ENCODE measurements at places on chromosomes 11 and 22.

DNA sequence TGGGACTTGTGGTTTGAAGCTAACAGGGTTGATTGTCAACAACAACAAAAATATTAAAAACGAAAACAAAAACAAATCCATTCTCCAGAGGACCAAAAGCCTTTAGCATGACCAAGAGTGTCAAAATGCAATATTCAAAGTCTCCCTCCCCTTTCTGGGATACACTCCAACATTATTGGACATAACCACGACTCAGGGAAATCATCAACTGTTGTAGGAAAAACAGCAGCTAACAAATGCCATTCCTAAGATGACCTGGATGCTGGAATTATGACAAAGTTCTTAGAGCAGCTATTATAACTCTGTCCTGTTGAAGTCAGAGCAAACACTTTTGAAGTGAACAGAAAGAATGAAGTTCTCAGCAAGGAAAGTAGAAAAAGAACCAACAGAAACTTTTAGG, 143.0 kb downstream of the TMEM135 start:
- DNase-seq = no peak

- no peak for DNase-seq
Measured at GRCh38 chr22:46587061-46587460, 33.1 kb upstream of the GRAMD4 start.

DNA sequence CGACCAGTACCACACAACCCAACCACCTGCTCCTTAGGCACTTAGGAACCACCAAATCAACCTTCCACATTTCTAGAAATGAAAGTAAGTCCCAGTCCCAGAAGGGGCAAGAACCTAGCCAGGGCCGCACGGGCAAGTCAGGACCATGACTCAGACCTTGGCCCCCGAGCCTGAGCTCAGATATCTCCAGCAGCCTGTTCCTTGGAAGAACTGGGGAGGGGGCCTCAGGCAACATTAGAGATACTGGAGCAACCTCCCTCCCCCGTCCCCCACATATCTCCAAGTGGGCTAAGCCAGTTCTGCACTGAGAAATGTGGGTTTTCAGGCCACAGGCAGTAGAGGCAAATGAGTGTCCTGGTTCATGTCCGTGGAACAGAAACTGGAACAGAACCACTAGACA, 7.7 kb downstream of the ARAP1 start:
- no peak for DNase-seq

DNA sequence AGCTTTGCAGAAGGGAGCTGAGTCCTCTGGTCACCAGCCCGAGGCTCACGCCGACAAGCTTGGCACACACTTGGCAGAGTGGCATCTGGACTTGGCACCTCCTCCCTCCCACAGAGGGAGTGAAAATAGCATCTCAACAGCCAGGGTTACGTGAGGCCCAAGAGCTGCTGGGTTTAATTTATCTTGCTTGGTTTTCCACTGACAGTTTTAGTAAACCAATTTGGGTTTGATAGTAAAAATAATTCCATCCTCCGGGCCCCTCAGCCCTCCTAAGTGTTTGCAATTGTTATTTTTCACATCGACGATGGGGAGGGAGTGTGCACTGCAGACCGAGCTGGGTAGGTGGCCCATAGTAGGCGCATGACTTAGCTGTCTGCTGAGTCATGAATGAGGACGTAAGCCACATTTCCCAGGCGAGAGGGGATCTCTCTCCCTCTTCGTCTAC, 107.6 kb upstream of the ASPHD2 start:
- peak; percentile 44 for DNase-seq

DNA sequence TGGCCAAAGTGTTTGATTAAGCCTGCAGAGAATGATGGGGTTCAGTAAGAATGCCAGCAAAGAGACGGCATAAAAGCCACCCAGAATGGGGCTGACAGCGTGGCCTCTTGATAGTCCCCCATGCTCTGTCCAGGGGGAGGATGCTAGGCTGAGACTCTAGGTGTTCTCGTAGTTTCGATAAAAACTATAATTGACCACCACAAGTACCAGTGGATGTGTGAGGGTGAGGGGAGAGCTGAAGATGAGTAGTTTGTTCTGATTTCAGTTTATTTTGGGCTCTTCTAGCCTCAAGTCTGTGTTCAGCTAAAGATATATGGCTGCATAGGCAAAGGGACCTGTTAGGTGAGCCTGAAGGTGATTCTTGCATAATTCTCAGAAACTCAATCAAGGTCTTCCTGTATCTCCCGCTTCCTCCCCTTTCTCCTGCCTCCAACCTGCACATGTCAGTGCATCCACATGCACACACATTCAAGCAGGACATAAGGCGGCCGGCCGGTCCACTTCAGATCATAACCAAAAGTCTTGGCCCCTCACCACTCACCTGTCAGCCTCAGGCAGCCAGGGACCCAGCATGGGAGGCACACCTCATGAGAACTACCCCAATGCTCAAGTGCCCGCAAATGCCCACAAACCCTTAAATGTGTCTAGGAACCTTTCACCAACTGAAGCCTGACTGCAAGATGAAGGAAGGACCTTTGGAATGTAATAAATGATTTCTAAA, 31.2 kb downstream of the FLI1 start:
- no peak for DNase-seq
